OCI-M1 (cell line): ENCODE measurements at places on chromosomes 3 and 15.

DNA sequence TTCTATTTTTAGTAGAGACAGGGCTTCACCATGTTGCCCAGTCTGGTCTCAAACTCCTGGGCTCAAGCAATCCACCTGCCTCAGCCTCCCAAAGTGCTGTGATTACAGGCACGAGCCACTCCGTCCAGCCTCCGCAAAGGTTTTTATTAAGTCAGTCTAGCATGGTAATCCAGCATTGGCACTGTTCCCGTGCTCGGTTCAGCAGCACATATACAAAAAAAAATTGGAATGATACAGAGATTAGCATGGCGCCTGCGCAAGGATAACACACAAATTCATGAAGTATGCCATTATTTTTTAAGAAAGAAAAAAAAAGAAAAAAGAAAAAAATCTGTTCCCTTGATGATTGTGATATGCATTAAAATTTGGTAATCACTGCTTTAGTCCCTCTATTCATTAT, 8.5 kb downstream of the CKMT1A start:
- DNase-seq = no peak

DNA sequence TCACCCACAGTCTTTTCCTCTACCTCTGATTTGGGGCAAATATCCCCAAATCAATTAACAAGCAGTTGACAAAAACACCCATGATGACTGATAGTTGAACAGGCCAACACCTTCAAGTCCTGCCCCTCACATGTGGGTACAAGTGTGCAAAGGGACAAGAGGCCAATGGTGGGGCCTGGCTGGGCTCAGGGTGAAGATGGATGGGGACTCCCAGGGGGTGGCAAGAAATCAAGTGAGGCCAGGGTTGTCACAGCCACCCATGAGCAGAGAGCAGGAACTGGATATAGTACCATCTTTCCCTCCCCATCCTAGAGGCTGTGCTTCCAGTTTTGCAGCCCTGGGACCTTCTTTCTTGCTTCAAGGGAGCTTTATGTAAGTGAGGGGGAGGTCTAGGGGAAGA, 270.2 kb upstream of the TOPAZ1 start:
- DNase-seq = no peak

- no peak for DNase-seq
These were observed 701.8 kb downstream of the ZPLD1 start for GRCh38 chr3:103136621-103137020.

DNA sequence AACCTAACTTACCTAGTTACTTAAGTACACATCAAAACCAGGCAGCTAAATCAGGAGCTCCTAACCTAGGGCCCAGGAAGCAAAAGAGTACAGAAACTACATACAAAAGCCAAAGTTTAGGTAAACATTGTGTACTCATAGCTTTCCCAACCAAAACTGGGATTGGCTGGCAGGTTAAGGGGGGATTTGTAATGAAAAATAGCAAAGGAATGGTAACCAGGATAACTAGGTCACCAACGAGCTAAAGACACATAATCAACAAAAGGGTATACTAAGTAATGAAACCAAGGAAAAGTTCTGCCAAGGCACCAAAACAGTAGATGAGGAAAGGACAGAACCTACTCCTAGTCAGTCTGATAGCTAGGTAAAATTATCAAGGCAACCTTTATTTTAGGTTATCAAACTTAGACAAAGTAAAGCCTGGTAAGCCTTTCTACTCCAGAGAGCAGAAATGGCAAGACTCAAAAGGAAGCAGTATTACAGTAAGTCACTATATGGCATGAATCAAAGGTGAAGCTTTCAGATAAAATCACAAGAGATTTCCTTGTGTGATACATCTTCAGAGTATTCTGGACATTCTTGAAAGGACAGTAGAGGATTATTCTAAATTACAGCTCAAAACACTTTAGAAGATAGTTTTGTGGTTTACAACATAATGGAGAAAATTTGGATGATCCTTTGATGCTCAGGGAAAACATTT, 10.2 kb downstream of the TRA2B start:
- DNase-seq = no peak

DNA sequence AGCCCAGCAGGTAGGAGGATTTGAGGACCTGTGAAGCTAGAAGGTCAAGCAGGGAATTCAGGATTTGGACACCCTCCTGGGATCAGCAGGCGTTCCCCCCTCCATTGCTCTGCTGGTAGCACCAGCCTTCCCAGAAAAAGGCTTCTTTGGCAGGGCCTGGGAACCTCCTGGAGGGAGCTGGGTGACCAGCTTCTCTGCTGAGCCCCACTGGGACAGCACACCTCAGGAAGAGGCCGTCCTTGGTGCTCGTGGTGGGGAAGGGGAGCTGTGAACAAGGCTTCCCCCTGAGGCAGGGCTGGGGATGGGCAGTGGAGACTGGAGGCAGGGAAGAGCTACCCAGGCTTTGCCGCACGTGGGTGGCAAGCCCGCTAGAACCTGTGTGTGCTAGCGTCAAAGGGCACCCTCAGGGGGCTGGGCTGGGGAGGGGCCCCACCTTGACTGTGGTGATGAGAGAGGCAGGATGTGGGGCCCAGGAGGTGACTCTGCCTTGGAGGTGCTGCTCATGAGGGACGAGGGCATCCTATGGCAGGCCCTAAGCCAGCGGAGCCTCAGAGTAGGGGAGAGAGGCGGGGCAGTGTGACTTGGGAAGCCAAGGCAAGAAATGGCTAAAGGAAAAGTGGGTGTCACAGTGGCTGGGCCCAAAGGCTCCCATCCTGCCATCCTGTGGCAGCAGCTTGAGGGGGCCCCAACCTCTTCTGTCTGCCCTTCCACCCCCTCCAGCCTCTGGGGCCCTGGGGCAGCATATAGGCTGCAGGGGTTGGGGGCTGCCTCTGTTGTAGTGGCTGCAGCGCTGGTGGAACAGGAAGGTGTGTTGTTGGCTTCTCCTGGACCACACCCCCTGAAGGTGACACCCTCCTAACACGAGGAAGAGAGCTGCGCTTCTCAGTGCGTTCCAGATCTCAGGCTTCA, 20.7 kb downstream of the KLF13 start:
- DNase-seq = no peak
